GM23248 (cell line): ENCODE measurements at places on chromosomes 2 and 18.

- peaks cover 7% of the 10 kb centered on the region; the same call in 1 of the 2 replicates for H3K4me1 ChIP-seq
- no peaks in the 10 kb centered on the region for H3K36me3 ChIP-seq
- H3K27me3 ChIP-seq: no peaks in the 10 kb centered on the region
- no peak overlapping the region for H3K27ac ChIP-seq
Observed at GRCh38 chr2:144607891-144608521, 88.1 kb upstream of the ZEB2 start.

- H3K27ac ChIP-seq: no peak overlapping the region
- H3K4me1 ChIP-seq: no peaks in the 10 kb centered on the region
- H3K36me3 ChIP-seq: no peaks in the 10 kb centered on the region
- no peak overlapping the region for H3K4me3 ChIP-seq
- H3K27me3 ChIP-seq: no peaks in the 10 kb centered on the region
Observed at GRCh38 chr2:74249406-74250122, 51.1 kb downstream of the MTHFD2 start.

DNA sequence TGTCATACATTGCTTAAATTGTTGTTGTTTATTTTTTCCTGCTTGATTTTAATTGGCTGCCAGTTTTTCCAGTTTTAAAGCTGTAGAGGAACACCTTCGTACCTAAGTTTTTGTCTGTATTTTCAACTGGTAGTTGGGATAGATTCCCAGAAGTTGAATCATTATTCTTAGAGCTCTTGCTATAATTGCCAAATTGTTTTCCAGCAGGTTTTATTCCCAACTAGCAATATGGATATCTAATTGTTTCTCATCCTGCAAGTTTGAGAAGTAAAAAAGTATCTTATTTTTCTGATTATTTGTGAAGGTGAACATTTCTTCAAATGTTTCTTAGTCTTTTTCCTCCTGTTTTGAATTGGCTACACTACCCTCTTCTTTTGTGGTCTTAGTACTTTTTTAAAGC lies 6.7 kb downstream of the SMARCAL1 start:
- no peak overlapping the region for H3K27ac ChIP-seq
- peaks cover 48% of the 10 kb centered on the region for H3K36me3 ChIP-seq
- DNase-seq: peak; percentile 27
- H3K27me3 ChIP-seq: no peaks in the 10 kb centered on the region

- no peaks in the 10 kb centered on the region for H3K27me3 ChIP-seq
- 0 out of 2 replicates have a peak, but pooled peaks cover 4% of the 10 kb centered on the region for H3K4me1 ChIP-seq
- peak; percentile 78 for DNase-seq
- no peak overlapping the region for H3K4me3 ChIP-seq
Observed at GRCh38 chr2:177753682-177754491, 318.7 kb downstream of the PDE11A start.

DNA sequence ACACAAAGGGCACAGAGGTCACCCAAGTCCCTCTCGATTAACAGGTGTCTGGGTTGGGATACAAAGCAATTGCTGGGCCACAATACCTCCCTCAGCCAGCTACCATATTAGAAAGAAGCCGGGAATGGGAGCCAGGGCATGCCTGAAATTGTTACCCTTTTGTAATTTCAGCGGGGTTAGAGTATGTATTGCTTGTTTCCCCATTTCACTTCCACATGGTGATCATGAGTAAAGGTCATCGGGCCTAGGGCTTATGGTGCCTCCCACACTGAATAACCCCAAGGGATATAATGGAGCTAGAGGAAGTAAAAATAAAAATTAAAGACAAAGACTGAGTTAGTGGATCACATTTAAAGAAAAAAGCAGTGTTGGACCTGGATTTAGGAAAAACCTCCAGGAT lies 437.2 kb upstream of the KLHL29 start:
- H3K4me3 ChIP-seq: no peak overlapping the region
- H3K27ac ChIP-seq: no peak overlapping the region
- no peaks in the 10 kb centered on the region for H3K4me1 ChIP-seq
- H3K36me3 ChIP-seq: no peaks in the 10 kb centered on the region
- H3K27me3 ChIP-seq: no peaks in the 10 kb centered on the region
- no peak for DNase-seq
